ENCODE measurements at places on chromosomes 16 and 17. TPM values are rescaled to one million over a fixed set of nuclear protein-coding genes. Genes with fewer than 3 reads are reported as not detected.
A peak's percentile ranks its signal among the peaks of the same experiment; 100 is the strongest.

C17orf78 gene
- not detected for total RNA-seq

CCL14 gene
- not detected for total RNA-seq

- peak; percentile 94 for DNase-seq
Measured at GRCh38 chr17:29155227-29155965, 24.8 kb downstream of the MYO18A start.

DNA sequence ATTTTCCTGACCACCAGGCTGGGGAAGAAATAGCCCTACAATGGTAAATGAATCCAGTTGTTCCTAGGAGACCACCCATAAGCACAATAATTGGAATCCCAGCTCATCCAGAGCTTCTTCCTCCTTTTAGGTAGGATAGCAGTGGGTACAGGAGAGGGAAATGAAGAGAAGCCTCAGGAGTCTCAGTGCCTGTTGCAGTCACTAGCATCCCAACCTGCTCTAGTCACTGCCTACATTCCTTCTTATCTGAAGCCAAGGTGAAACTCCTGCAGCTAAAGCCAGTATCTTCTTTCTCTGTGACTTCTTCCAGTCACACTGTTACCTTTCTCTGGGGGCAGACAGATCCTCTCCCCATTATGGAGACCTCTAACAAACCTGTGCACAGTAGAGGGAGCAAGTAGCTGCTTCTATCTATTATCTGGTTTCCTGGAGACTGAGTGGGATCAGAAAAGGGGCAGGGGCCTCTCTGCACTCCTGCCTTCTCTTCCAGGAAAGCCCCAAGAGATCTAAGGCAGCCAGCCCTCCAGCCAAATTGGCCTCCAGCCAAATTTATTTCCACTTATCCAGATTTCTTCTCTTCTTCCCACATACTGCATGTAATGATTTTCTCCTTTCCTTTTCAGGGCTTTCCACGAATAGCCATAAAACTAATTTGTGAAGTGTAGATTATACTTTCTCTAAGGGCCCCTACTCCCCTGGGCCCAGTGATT lies 85.5 kb downstream of the SSH2 start:
- DNase-seq, result peak; percentile 31

GRCh38 chr16:57938936-57939871 lies 31.7 kb downstream of the CNGB1 start:
- DNase-seq, result peak; percentile 92
